ENCODE measurements at places on chromosomes 1 and 21. TPM values are rescaled to one million over a fixed set of nuclear protein-coding genes. Genes with fewer than 3 reads are reported as not detected.

The DMBX1 gene
- not detected for total RNA-seq

The KRTAP21-2 gene
- total RNA-seq = not detected

DNA sequence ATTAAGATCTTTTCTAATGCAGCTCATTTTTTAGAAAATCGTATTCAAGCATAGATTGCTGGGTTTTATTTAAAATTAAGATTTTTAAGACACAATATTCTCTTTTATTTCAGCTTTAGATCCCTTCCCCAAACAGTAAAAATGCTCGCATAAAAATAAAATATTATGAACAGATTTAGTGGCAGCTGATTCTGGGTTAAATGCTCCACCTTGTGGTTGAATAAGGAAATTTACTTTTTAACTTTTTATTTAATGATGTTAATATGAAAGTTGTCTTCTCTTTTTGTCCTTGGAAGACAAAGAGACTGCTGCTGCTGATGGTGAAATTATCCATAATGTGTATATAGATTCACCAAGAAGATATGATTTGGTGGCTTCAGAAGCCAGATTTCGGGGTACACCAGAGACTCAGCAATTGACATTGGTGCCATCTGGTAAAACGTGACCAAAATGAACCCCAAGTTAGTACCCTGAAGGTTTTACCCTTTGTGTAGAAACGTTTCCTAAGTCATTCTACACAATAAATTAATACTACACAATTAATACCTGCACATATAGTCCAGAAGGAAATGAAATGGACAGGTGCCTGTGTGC is 128.0 kb downstream of the ADAMTS1 start:
- no peak for DNase-seq
- no peaks in the 10 kb centered on the region for H3K36me3 ChIP-seq
- no peak overlapping the region for H3K4me3 ChIP-seq
- no peaks in the 10 kb centered on the region for H3K27me3 ChIP-seq
- H3K27ac ChIP-seq = no peak overlapping the region

The GPR3 gene
- total RNA-seq = 3.2 TPM

DNA sequence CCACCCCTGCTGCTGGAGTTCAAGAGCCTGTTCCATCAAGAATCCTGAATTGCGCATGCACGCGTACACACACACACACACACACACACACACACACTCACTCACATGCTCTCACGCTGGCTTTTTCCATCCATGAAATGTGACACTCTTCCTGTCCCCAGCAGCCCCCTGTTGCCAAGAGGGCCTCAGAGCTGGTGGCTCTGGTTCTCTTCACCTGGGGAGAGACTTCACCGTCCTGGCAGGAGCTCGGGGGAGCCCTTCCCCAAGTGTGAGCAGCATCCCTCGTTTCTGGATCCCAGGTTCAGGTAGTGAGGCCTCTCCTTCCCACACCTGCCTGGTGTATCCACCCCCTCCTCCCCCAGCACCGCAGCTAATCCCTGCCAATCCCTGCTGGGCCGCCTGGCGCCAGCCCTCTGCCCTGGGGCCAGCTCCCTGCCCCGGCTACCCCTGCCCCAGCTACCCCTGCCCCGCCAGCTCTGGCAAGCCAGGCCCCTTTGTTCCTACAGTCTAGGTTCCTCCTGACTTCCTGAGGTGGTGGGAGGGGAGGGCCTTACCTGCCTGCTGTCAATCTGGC is 9.9 kb downstream of the PLOD1 start:
- no peaks in the 10 kb centered on the region for H3K27me3 ChIP-seq
- no peak for DNase-seq
- no peak overlapping the region for H3K4me3 ChIP-seq
- no peak overlapping the region for H3K27ac ChIP-seq
- peaks cover 5% of the 10 kb centered on the region for H3K4me1 ChIP-seq

The GJC2 gene
- total RNA-seq = 0.61 TPM

The HSD3B2 gene
- not detected for total RNA-seq

The OR2M3 gene
- not detected for total RNA-seq

The PLA2G2C gene
- 0.44 TPM for total RNA-seq

The CDA gene
- total RNA-seq = not detected

The SERTAD4 gene
- total RNA-seq = not detected

- peaks cover 5% of the 10 kb centered on the region for H3K36me3 ChIP-seq
- DNase-seq = peak; percentile 52
- H3K27me3 ChIP-seq = no peaks in the 10 kb centered on the region
- no peak overlapping the region for H3K27ac ChIP-seq
These were observed 86.9 kb downstream of the UCK2 start for GRCh38 chr1:165914136-165914798.

The TMPRSS15 gene
- not detected for total RNA-seq
